ENCODE measurements at places on chromosomes 1 and 21. TPM values are rescaled to one million over a fixed set of nuclear protein-coding genes. Genes with fewer than 3 reads are reported as not detected.
A peak's percentile ranks its signal among the peaks of the same experiment; 100 is the strongest.

DNA sequence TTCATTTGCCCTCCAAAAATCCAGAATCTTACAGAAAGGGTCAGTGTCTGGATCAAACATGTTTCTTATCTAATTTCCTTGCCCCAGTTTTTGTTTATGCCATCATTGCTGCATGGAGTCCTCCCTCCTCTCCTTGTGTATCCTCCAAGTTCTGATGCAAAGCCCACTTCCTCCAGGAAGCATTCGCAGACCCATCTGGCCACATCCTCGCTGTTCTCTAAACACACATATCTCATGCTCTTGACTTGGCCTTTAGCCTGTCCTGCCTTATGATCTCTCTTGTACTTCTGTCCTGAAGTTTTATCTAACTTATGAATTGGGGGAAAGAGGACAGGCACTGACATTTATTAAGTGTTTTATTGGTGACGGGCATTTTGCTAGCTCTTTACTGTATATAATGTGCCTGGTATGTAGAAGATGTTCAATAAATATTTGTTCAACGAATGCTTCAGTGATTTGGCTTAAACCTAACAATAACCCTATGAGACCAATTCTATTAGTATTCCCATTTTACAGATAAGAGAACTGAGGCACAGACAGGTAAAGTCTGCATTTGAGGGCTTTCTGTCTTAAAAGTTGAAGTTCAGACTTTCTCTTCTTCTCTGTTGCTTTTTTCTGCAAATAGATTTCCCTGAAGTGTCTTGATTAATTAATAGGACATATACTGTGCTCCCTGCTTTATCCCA is 19.2 kb upstream of the ID3 start:
- no peaks in the 10 kb centered on the region for H3K27me3 ChIP-seq
- H3K4me1 ChIP-seq, result peaks cover 56% of the 10 kb centered on the region
- peak overlapping the region; percentile 63 for H3K4me3 ChIP-seq
- H3K27ac ChIP-seq, result peak overlapping the region; percentile 9

GRCh38 chr21:18666725-18667124 is 263.1 kb upstream of the TMPRSS15 start:
- H3K4me1 ChIP-seq, result no peaks in the 10 kb centered on the region
- no peaks in the 10 kb centered on the region for H3K36me3 ChIP-seq
- no peak for DNase-seq
- H3K27me3 ChIP-seq, result no peaks in the 10 kb centered on the region
- no peak overlapping the region for H3K4me3 ChIP-seq
- no peak overlapping the region for H3K27ac ChIP-seq

GRCh38 chr1:234143681-234144080 is 229.6 kb upstream of the COA6 start:
- no peak overlapping the region for H3K27ac ChIP-seq
- no peaks in the 10 kb centered on the region for H3K4me1 ChIP-seq
- H3K27me3 ChIP-seq, result peaks cover 11% of the 10 kb centered on the region
- peaks cover 8% of the 10 kb centered on the region for H3K36me3 ChIP-seq
- no peak overlapping the region for H3K4me3 ChIP-seq
- no peak for DNase-seq

DNA sequence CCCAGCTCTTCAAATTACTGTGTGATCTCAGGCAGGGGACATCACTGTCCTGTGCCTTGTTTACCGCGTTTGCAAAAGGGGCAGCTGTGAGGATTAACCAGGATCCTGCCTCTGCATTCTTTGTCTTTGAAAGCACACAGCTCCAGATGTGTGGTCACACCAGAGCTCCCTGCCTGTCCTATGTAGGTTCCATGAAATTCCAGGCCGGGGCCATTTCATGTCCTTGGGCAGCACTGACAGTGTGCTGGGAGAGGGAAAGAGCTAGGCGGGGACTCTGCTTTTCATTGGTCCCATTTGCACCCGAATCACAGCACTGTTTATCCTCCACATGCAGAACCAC is 42.2 kb upstream of the SELENON start:
- no peak overlapping the region for H3K4me3 ChIP-seq
- no peak for DNase-seq
- H3K27ac ChIP-seq, result no peak overlapping the region
- no peaks in the 10 kb centered on the region for H3K36me3 ChIP-seq
- H3K4me1 ChIP-seq, result no peaks in the 10 kb centered on the region

GRCh38 chr1:155636397-155637153 is 26.6 kb downstream of the MSTO1 start:
- peaks cover 23% of the 10 kb centered on the region for H3K4me1 ChIP-seq
- no peaks in the 10 kb centered on the region for H3K27me3 ChIP-seq
- H3K36me3 ChIP-seq, result no peaks in the 10 kb centered on the region
- peak overlapping the region; percentile 97 for H3K27ac ChIP-seq
- DNase-seq, result no peak

DNA sequence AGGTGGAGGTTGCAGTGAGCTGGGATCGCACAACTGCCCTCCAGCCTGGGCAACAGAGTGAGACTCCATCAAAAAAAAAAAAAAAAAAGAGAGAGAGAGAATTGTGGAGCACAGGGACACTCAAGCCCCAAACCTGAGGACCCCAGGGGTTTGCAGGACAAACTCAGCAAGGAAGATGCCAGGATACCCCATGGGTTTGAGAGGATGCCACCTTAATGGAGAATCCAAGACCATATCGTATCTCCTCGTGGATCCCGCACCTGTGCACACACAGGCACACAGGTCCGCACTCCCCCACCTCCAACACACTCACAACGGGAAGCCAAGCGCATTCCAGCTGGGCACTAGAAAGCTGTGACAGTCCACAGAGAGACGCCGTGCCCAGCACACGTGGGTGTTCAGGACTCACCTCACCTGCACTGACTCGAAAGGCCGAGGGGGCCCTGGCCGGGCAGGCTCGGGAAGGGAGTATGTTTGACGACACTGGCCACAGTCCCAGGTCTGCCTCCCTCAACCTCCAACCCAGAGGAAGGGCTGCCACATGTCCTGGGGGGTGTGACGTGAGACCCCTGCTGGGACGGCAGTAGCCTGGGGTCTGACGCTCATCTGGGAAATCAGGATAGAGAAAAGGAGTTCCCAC is 11.1 kb downstream of the CHD5 start:
- H3K36me3 ChIP-seq, result no peaks in the 10 kb centered on the region
- peaks cover 48% of the 10 kb centered on the region for H3K27me3 ChIP-seq
- H3K4me1 ChIP-seq, result no peaks in the 10 kb centered on the region
- DNase-seq, result no peak

- DNase-seq, result no peak
- H3K36me3 ChIP-seq, result no peaks in the 10 kb centered on the region
- H3K27me3 ChIP-seq, result no peaks in the 10 kb centered on the region
Measured at GRCh38 chr1:53274026-53274425, 35.7 kb upstream of the MAGOH start.

- H3K4me3 ChIP-seq, result no peak overlapping the region
- H3K27me3 ChIP-seq, result peaks cover 30% of the 10 kb centered on the region
- peaks cover 23% of the 10 kb centered on the region for H3K36me3 ChIP-seq
- H3K4me1 ChIP-seq, result no peaks in the 10 kb centered on the region
- no peak for DNase-seq
- H3K27ac ChIP-seq, result no peak overlapping the region
Measured at GRCh38 chr21:44653123-44653522, 1.3 kb downstream of the KRTAP12-4 start.

GRCh38 chr21:40466893-40467483 is 380.0 kb downstream of the DSCAM start:
- no peaks in the 10 kb centered on the region for H3K4me1 ChIP-seq
- DNase-seq, result no peak
- H3K4me3 ChIP-seq, result no peak overlapping the region
- no peaks in the 10 kb centered on the region for H3K27me3 ChIP-seq
- H3K27ac ChIP-seq, result no peak overlapping the region

- no peaks in the 10 kb centered on the region for H3K36me3 ChIP-seq
- peak overlapping the region; percentile 99 for H3K27ac ChIP-seq
- peaks cover 51% of the 10 kb centered on the region for H3K4me1 ChIP-seq
- H3K27me3 ChIP-seq, result no peaks in the 10 kb centered on the region
- H3K4me3 ChIP-seq, result peak overlapping the region; percentile 88
Measured at GRCh38 chr1:226111098-226111882, 48.8 kb downstream of the H3-3A start.

DNA sequence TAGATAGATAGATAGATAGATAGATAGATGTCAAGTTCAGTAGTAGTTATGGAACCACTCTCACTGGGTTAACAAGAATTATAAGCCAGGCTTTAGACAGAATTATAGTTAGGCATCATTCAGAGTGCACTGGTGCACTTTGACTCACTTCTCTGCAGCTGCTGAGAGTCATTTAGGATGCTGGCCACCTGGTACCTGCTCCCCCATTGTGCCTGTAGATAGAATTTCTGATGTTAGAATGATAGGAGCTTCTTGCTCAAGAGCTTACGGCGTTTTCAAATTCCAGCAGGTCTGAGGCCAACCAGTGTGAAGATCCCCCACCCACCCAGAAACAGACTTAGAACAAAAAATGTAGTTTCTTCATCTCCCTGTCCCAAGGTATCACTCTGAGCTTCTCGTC is 107.8 kb upstream of the HMCN1 start:
- H3K36me3 ChIP-seq, result no peaks in the 10 kb centered on the region
- DNase-seq, result no peak
- peaks cover 5% of the 10 kb centered on the region for H3K27me3 ChIP-seq
- no peaks in the 10 kb centered on the region for H3K4me1 ChIP-seq

GRCh38 chr1:228209657-228210056 is 1.8 kb downstream of the OBSCN start:
- peaks cover 10% of the 10 kb centered on the region for H3K4me1 ChIP-seq
- DNase-seq, result no peak
- no peaks in the 10 kb centered on the region for H3K36me3 ChIP-seq
- no peak overlapping the region for H3K4me3 ChIP-seq
- peaks cover 8% of the 10 kb centered on the region for H3K27me3 ChIP-seq
- H3K27ac ChIP-seq, result no peak overlapping the region

GRCh38 chr21:26925636-26926035 is 41.3 kb downstream of the ADAMTS5 start:
- H3K4me1 ChIP-seq, result no peaks in the 10 kb centered on the region
- no peaks in the 10 kb centered on the region for H3K27me3 ChIP-seq
- no peak overlapping the region for H3K27ac ChIP-seq
- H3K36me3 ChIP-seq, result no peaks in the 10 kb centered on the region
- no peak overlapping the region for H3K4me3 ChIP-seq

- H3K4me1 ChIP-seq, result peaks cover 8% of the 10 kb centered on the region
- peaks cover 29% of the 10 kb centered on the region for H3K36me3 ChIP-seq
- H3K4me3 ChIP-seq, result no peak overlapping the region
- H3K27me3 ChIP-seq, result no peaks in the 10 kb centered on the region
Measured at GRCh38 chr1:202725526-202725925, 15.3 kb upstream of the SYT2 start.

DNA sequence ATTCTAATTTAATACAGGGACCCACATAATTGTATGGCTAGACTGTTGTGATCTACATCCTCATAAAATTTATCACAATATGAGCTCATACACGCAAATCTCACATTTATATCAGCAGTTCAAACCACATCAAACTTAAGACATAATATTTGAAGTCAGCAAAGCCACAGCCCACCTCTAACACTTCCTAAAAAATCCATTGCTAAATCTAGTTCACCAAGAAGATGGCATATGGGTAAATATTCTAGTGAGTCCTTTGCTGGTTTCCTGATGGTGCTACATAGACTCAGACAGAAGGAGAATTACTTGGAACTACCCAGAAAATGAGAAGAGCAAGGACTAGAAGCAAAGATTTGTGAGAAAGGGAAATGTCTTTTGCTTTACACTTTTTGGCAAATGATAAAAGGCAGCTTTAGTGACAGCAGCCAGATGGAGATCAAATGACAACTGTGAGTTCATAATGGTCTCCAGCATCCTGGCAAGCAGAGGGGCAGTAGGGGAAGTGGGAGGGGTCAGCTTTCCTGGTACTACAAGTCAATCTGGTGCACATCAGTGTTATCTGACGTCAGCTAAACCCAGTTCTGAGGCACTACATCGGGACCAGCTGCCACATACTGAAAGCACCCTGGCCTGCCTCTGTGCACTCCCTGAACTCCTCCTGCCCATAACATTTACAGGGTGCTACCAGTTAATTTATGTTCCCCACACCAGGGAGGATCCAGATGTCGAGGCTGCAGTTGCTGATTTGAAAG is 10.6 kb upstream of the GADD45A start:
- no peak overlapping the region for H3K27ac ChIP-seq
- H3K27me3 ChIP-seq, result no peaks in the 10 kb centered on the region
- no peak overlapping the region for H3K4me3 ChIP-seq
- DNase-seq, result no peak
- no peaks in the 10 kb centered on the region for H3K4me1 ChIP-seq
- H3K36me3 ChIP-seq, result no peaks in the 10 kb centered on the region

The MTARC1 gene
- not detected for polyA plus RNA-seq

The PDZK1 gene
- polyA plus RNA-seq, result 0.41 TPM

The OR2M3 gene
- not detected for polyA plus RNA-seq

The CRB1 gene
- polyA plus RNA-seq, result 1.4 TPM

The PLPPR5 gene
- not detected for polyA plus RNA-seq

The OXCT2 gene
- 2.3 TPM for polyA plus RNA-seq

The RIPPLY3 gene
- not detected for polyA plus RNA-seq
